ENCODE measurements at places on chromosomes 12 and 14.

- DNase-seq, result no peak
Observed at GRCh38 chr12:23359975-23360701, 589.3 kb downstream of the SOX5 start.

DNA sequence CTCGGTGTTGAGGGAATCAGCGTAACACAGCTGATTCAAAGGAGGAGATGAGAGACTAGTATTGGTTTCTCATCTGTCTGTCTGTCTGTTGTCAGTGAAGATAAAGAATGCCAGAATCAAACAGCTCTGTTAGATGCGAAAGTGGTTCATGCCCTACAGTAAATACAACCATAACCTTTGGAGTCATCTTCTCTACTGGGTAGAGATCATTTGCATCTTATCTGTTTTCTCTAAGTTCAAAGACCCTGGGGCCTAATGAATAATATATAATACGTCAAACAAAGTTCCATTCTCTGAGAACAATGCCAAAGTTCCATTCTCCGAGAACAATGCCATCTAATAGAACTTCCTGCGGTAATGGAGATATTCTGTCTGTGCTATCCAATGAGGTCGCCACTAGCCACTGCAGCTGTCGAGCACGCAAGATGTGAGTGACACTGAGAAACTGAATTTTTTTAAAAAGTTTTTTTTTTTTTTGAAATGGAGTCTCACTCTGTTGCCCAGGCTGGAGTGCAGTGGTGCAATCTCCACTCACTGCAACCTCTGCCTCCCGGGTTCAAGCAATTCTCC lies 6.6 kb downstream of the IL31 start:
- DNase-seq, result no peak

- no peak for DNase-seq
Observed at GRCh38 chr12:55664826-55665225, 28.1 kb downstream of the OR10P1 start.

DNA sequence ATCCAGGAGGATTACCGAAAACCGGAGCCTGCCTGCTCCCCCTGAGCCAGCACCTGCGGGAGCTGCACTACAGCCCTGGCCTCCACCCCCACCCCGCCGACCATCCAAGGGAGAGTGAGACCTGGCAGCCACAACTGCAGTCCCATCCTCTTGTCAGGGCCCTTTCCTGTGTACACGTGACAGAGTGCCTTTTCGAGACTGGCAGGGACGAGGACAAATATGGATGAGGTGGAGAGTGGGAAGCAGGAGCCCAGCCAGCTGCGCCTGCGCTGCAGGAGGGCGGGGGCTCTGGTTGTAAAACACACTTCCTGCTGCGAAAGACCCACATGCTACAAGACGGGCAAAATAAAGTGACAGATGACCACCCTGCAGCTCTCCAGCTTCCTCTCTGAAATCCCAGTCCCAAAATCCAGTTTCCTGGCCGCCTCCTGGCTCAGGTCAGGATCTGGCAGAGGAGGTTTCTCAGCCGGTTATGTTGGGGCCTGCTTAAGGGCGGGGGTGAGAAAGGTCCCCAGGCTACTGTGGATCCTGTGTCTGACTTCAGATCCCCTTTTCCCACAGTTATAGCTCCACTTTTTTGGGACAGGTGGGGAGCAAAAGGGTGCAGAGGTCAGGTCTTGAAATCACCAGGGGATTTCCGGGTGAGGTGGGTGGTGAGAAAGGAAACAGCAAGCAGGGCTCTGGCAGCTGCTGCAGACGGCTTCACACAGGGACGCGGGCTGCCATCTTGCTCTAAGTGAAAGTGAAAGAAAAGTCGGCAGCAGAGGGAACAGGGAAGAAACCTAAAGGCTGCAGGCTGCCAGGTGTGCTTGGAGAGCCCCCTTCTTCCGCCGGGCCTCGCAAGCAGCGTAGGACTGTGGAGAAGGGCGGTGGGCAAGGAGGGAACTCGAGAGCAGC lies at the start of gene TAPBPL:
TAPBPL (plus strand) TSS at position 695 of the 897 bp plus-strand sequence. CDS start 207 bp downstream, outside the sequence.
- DNase-seq, result peak; percentile 80

DNA sequence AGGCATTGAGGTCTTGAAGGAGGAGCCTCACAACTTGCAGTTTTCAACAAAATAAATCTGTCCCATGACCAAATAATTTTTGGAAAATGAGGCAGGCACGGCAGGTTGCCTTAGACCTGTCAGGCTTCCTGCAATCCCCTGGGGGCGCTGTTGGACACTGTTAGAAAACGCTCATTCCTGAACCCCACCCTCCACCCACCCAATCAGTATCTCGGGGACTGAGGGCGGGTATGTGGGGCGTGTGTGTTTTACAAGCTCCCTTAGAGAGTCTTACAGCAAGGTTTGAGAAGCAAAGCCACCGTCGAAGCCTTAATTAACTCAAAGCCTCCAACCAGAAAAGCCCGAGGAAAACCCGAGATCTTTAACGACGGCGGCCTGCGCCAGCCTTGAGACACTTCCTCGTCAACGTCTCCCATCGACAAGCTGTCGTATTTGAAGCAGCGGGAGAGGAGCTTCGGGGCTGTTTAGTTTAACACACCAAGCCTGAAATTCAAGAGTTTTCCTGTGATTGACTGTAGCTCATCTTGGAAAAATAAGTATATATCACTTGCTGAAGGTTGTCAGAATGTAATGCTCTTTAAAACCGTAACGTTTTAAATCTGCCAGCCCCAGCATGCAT lies 123.0 kb downstream of the GLT1D1 start:
- no peak for DNase-seq

GRCh38 chr12:49567302-49567610 lies 686 bp downstream of the MCRS1 start:
- no peak for DNase-seq

DNA sequence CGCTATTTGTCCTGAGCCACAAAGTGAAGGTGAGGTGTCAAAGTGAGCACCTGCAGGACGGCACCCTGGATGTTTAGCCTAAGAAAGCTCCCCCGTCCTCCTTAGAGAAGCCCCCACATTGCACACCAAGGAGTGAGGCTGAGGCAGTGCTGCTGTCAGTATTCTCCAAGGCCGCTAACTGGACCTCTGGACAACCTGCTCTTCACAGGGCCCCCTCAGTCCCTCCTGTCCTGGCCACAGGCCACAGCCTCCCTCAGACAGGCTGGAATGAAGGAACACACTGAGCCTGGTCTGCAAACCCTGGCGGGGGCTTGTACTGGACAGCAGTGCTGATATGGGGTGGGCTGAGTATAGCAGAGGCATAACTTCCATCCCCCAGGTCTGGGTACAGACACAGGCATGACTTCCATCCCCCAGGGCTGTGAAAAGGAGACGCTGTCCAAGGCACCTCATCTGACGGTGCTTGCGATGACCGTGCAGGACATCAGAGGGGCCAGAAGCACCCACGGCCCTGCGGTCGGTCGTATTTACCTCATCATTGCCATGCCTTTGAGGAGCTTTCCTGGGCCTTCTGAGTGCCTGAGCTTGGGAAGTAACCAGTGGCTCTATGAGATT lies 82.4 kb upstream of the DIO3 start:
- no peak for DNase-seq

- no peak for DNase-seq
Observed at GRCh38 chr12:120639771-120640721, at the start of gene CABP1. CABP1 (plus strand) TSS chr12:120640626; CDS start chr12:120640686, 60 bp downstream.

DNA sequence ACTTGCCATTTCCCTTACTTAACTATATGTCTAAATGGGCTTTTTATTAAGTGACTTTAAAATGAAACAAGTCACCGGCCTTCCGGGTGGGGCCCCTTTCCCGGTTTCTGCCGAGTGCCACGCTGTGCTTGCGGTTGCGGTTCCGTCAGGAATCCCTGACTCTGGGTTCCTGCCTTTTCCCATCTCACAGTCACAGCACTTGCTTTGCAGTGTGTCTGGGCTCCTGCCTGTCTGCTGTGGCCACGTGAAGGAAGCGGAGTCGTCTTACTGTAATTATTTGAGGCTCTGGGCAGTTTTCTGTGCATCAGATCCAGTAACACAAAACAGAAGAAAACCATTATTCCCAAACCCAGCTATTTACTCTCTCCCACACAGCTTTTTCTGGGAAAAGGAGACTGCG lies 44.0 kb upstream of the FRMD6 start:
- DNase-seq, result no peak

GRCh38 chr12:99261256-99261655 lies 386.3 kb upstream of the GARIN6 start:
- DNase-seq, result no peak

- no peak for DNase-seq
Observed at GRCh38 chr12:91432089-91432488, 249.5 kb upstream of the DCN start.

DNA sequence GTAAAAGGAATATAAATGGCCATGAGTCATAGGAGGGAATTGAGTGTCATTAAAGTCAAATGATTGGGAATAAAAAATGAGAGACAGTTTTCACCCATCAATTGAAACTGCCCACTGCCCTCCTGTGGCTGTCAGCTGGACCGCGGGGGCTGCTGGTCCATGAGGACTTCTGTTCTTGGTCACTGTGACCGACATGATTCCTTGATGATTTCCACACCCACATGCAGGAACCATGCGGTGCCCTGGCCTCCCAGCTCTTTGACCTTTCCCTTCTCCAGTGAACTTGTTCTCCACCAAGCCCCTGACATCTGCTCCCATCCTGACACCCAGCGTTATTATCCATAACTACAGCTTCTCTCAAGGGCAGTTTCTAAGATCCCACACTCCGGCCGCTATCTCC lies 48.4 kb downstream of the C12orf75 start:
- no peak for DNase-seq

DNA sequence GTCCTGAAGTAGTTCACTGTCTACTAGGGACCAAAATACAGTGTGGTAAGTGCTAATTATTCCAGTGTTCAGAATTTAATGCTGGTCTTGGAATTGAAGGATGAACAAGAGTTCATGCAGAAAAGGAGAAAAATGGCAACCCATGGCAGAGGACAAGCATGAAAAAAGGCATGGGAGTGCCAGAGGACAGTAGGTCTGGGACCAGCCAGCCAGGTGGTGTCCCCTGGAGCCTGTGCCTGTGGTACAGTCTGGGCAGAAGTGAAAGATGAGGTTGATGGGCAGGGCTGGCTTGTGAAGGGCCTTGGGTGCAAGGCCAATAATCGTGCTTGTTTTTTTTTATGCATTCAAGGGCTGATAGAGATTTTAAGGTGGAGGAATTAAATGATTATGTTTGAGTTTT lies 21.0 kb downstream of the C12orf75 start:
- DNase-seq, result no peak

DNA sequence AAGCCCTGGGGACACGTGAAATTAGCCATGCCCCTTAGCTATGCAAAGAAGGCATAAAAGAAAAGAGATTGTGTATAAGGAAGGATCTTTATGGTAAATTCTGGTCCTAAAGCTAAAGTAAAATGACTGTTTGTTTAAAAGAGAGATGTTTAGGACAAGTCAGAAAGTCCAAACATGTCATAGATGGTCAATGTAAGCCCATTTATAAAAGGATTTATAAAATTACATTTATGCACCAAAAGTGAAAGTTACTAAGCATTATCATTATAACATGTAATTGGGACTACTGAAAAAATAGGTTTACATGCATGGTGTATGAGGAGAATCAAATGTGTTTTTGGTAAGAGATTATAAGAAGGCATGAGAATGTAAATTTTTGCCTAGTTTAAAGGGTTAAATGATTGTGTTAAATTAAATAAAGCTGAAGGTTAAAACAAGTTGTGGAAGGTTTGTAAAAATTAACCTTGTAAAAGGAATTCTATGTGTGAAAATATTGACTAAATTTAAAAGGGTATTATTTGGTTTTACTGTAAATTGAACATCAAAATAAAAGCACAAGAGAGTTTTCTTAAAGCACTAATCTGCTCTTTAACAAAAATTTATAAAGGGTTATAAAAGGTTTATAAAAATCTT lies 50.4 kb upstream of the TSPAN8 start:
- DNase-seq, result no peak

DNA sequence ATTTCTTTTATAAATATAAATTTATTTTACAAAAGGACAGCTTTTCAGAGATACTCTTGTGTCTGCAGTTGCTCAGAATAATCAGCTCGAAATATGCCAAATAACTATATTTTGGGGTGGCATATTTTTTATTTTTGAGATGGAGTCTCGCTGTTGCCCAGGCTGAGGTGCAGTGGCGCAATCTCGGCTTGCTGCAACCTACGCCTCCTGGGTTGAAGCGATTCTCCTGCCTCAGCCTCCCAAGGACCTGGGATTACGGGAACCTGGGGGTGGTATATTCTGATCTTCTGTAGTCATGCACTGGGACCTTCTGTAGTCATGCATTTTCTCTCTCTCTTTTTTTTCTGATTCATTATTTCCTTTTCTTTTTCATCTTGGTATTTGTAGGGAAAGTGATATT lies 135.0 kb upstream of the AMIGO2 start:
- no peak for DNase-seq

GRCh38 chr12:104620837-104621531 lies 164.2 kb downstream of the CHST11 start:
- DNase-seq, result no peak

GRCh38 chr14:54337314-54337713 lies 59.5 kb upstream of the CDKN3 start:
- no peak for DNase-seq
